ENCODE measurements at places on chromosomes 3 and 15.

GRCh38 chr15:65292938-65293518 lies 2.8 kb upstream of the RNU5A-1 start:
- no peak for DNase-seq

DNA sequence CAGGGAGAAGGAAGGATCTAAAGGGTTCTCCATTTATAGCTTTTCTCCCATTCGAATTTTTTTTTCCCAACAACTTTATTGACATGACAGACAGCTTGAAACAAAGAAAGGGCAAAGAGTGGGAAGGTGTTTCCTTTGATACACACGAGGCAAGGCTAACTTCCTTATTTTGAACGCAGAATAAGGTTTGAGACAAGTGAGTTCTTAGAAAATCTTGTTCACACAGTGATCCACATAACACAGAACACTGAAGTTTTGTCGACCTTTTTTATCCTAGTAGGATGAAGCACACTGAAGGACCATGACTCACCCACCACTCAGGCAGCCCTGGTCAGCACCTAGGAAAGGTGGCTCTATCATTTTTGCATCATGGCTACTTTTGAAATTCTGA lies 425.8 kb upstream of the MDFIC2 start:
- no peak for DNase-seq

DNA sequence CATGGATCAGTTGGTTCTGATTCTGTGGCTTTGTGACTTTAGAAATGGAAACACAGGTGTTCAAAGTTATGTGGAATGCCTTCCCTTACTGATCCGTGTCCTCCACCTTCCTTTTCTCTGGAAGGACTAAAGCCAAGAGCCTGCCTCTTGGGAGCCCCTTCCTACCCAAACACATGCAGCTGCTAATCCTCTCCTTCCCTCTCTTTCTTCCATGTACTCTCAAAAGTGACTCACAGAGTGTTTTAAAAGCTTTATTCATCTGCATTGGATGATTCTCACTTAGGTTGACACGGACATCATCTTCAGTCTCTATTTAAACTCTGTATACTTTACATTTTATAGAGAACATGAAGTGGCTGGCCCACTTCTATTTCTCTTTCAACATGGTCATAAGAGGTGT lies 856.5 kb upstream of the ARPP21 start:
- DNase-seq: no peak

- no peak for DNase-seq
Observed at GRCh38 chr3:12287727-12288181, 1.1 kb upstream of the PPARG start.

DNA sequence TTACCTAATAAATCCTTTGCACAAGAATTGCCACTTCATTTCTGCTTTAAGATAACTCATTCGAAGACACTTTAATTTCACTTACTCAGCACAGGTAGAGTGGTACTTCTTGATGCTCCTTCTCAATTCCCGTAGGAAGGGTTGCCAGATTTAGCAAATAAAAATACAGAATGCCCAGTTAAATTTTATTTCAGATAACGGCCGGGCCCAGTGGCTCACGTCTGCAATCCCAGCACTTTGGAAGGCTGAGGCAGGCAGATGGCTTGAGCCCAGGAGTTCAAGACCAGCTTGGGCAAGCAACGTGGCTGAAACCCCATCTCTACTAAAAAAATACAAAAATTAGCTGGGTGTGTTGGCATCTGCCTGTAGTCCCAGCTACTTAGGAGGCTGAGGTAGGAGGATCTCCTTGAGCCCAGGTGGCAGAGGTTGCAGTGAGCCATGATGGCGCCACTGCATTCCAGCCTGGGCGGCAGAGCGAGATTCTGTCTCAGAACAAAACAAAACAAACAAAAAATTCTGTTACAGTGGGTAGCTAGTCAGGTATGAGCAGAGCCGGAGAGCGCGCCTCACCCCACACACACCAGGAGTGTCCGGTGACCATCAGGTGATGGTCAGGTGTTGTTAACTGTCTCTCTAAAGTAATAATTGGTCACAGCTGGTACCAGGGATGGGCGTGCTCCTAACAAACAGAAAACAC lies 92.8 kb downstream of the DNAH12 start:
- DNase-seq: no peak

GRCh38 chr3:18725668-18726407 lies 300.7 kb upstream of the SATB1 start:
- DNase-seq: peak; percentile 16

DNA sequence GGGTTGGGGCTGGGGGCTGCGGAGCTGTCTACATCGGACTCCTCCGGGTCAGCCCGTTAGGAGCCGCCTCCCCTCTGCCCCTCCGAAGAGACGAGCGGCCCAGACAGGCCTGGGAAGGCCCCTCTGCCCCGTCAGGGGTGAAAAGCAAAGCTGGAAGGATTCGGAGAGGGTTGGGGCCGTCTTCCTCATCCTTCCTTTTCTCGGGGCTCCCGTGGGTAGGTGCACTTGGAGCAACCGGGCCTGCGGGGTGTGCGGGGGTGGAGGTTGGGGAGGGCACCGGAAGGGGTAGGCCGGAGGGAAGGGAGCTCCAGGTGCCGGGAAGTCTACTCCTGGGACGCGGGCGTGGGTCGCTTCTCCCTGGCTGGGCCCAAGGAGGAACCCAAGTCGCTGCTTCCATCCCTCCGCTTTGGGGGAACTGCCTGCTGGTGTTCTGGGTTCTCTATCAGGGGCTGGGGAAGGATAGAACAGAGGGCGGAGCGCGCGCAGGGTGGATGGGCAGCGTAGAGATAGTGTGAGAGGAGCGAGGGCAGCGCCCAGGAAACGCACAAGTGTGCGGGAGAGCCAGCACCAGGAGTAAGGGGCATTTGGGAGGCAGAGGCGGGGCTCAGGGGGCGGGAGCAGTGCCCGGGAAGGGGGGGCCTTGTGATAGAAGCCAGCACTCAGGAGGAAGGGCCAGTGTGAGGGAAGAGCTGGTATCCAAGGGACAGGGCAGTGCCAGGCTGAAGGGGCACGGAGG lies 590 bp downstream of the POLR2H start:
- DNase-seq: peak; percentile 20

DNA sequence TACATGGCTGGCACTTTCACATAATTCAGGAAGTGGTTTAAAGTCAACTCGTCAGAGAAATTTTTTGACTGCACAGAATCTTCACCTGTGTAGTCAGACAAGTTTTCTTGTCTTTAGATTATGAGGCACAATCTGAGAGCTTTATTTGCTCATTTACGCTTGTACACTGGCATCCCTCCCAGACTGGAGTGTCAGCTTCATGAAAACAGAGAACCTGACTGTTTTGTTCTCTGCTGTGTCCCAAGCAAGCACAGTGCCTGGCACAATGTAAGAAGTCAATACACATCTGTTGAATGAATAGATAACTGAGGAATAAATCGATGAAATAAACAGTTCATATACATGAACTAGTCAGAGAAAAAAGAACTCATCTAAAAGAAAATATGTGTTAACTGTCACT lies 846.1 kb upstream of the CFAP20DC start:
- no peak for DNase-seq

DNA sequence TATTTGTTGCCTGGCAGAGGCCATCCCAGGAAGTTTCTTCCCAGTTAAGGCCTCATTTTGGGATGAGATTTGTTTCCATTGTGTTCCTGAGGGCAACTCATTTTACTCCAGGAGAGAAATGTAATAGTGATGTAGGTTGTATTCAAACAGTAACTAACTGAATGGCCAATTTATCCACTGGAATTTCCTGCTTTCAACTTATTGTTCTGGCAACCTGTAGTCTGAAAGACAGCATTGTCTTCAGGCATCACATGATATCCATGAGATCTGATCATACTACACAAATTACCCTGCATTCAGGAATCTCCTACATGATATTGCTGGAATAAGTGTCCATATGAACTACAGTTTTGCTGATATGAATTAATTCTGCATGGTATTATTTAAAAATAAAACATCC lies 79.5 kb upstream of the FGF7 start:
- no peak for DNase-seq

DNA sequence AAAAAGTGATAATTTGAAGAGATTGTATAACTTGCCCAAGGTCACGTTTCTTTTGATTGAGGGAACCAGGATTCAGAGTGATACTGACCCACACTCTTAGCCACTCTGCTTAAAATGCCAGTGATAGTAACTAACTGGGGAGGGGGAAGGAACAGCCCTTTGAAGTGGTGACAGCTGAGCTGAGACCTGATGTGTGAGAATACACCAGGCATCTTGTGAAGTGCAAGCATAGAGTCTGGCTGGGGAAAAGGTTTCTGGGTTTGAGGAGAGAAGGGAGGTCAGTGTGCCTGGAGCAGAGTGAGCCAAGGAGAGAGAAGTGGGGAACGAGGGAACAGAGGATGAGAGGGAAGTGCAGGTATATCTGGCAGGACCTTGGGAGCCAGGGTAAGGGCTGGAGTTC lies 35.4 kb upstream of the SCAANT1 start:
- no peak for DNase-seq

- DNase-seq: no peak
Observed at GRCh38 chr3:128575777-128576176, 74.8 kb downstream of the RPN1 start.

Measured in activated T-cell treated with anti-CD3 and anti-CD28 coated beads for 1 hour (primary cell).